ENCODE measurements at places on chromosomes 12 and 14.

- peaks cover 25% of the 10 kb centered on the region for H3K4me1 ChIP-seq
- no peaks in the 10 kb centered on the region for H3K27me3 ChIP-seq
- no peak for DNase-seq
- no peak overlapping the region for H3K4me3 ChIP-seq
- no peaks in the 10 kb centered on the region for H3K36me3 ChIP-seq
Measured at GRCh38 chr12:54993181-54993835, 8.7 kb upstream of the TESPA1 start.

DNA sequence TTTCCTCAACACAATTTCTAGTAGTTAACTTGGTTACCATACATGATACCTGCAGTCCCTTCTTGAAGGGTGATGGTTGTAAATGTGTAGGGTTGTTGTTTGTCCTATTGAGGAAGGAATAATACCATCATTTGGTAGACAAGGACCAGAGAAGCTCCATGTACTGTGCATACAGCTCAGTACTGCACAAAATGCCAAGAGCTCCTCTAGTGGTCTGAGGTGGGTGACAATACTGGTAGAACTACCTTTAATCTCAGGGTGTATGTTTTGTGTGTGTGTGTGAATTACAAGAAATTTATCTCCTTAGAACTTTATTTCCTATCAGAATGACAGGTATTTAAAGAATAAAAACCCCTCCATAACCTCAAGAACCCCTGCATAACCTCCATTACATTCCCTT lies 575.3 kb downstream of the TMTC2 start:
- H3K4me3 ChIP-seq = no peak overlapping the region
- H3K4me1 ChIP-seq = no peaks in the 10 kb centered on the region
- no peaks in the 10 kb centered on the region for H3K27me3 ChIP-seq
- no peaks in the 10 kb centered on the region for H3K36me3 ChIP-seq

- no peaks in the 10 kb centered on the region for H3K4me1 ChIP-seq
- no peak overlapping the region for H3K4me3 ChIP-seq
Measured at GRCh38 chr14:102057480-102058114, 29.2 kb downstream of the HSP90AA1 start.

DNA sequence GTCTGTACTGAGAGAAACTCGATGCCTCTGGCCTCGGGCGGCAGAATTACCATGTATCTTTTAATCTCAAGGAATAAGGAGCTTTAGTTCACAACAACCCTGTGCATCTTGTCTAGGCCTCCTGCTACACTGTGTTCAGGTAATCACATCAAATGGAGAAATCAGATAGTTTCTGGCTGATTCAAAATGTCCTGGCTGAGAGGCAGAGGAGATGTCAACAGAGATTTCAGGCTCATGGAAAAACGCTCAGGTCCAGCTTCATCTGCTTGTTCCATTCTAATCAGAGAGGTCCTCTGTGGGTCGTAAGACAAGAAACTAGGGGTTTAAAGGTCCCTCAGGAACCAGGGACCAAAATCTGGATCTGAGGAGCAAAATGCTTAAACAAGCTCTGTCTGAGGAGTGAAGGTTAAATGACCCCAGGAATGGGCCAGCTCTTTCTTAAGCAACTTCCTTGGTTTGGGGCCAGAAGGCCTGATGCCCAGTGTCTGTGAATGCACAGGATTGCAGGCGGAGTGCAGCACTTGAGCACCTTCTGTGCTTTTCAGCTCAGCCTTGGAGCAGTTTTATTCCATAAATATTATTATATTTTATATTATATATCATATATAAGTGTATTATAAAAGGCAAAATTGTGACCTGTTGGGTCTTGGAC lies 170.2 kb upstream of the PRICKLE1 start:
- H3K27me3 ChIP-seq = no peaks in the 10 kb centered on the region
- H3K27ac ChIP-seq = no peak overlapping the region
- no peak overlapping the region for H3K4me3 ChIP-seq

GRCh38 chr14:63857466-63858030 lies 4.7 kb downstream of the SYNE2 start:
- no peak overlapping the region for H3K4me3 ChIP-seq
- no peaks in the 10 kb centered on the region for H3K27me3 ChIP-seq
- H3K27ac ChIP-seq = no peak overlapping the region
- H3K4me1 ChIP-seq = peaks cover 4% of the 10 kb centered on the region
- H3K36me3 ChIP-seq = no peaks in the 10 kb centered on the region

DNA sequence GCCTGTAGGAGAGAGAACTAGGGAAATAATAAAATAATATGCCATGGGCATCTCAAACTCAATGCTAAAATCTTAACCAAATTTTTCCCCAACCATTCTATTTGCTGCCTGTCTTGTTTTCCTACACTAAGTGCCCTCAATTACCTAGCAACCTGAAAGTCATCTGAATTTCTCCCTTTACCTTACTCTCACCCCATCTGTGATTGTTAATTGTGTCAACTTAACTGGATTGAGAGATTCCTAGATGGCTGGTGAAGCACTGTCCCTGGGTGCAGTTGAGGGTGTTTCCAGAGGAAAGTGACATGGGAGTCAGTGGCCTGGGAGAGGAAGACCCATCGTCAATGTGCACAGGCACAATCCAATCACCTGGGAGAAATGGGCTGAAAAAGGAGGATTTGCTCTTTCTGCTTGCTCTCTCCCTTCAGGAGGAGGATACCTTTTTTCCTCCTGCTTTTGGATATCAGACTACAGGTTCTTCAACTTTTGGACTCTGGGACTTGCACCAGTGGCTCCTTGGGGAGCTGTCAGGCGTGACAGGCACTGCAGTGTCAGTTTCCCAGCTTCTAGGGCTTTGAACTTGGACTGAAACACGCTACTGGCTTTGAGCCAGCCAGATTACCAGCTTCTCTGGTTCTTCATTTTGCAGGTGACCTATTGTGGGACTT lies 100.1 kb downstream of the PPP1R12A start:
- no peak for DNase-seq
- H3K27ac ChIP-seq = no peak overlapping the region
- H3K4me1 ChIP-seq = no peaks in the 10 kb centered on the region
- H3K36me3 ChIP-seq = peaks cover 8% of the 10 kb centered on the region
- H3K4me3 ChIP-seq = no peak overlapping the region

DNA sequence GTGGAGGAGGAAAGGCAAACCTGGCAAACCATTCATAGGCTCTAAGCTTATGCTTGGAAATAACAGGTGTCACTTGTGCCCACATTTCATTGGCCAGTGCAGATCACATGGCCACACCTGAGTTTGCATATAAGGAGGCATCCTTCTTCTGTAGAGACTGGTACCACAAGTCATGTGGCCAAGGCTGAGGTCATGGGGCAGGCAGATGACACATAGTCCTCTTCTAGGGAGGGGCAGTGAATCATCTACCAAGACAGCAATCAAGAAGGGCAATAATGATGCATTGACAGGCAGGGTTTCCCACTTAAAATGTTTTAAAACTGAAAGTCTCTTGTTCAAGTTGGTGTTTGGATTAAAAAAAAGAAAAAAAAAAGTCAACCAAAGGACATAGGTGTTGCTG lies 77.3 kb downstream of the DAAM1 start:
- H3K27ac ChIP-seq = no peak overlapping the region
- no peaks in the 10 kb centered on the region for H3K4me1 ChIP-seq
- DNase-seq = no peak
- H3K36me3 ChIP-seq = peaks cover 10% of the 10 kb centered on the region
- no peak overlapping the region for H3K4me3 ChIP-seq

DNA sequence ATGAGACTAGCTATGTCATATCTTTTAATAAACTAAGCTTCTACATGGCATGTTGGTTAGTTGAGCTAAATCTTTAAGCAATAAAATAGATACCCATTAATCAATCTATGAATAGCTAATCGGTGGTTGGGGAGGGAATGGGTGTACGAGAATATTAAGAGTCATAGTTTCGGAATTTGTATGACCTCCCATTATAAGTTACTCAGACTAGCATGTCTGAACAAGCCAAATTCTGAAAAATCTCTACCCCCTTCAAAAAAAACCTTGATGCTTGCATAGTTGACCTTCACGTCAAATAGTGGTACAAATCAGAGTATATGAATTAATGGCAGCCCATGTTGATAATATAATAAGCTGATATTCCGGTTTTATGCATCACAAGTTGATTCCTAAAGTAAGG lies 60.0 kb downstream of the PLEKHG7 start:
- H3K36me3 ChIP-seq = no peaks in the 10 kb centered on the region
- H3K27me3 ChIP-seq = no peaks in the 10 kb centered on the region
- no peak overlapping the region for H3K27ac ChIP-seq
- no peak for DNase-seq

DNA sequence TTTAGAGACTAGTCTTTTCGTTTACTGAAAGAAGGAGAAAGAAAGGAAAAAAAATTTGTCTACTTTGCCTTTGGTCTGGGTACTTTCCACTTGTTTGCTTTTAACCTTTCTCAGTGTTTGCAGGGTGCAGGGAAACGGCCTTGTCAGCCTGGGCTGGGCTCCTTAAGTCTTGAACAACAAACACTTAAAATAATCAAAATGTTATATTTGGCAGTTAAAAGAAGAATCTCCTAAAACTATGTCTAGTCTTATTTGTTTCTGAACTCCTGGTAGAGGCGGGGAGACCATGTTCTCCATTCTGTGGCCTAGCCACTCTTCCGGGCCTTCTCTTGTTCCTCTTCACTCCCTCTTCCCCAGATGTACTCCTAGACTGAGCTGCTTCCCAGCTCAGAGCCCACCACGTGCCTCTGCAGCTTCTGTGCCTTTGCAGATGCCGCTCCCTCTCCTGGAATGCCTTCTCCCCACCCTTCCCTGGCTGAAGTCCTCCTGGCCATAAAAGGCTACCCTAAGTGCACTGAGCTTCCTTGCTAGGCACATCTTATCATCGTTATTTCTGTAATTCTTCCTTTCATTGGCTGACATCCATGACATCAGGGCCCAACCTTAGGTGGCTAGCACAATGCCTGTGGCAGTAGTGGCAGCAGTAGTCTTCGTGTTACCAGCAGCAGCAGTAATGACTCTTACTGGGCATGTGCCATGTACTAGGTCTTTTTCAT lies 432.9 kb downstream of the ZFP36L1 start:
- no peak for DNase-seq
- H3K27me3 ChIP-seq = no peaks in the 10 kb centered on the region
- H3K4me3 ChIP-seq = no peak overlapping the region
- peak overlapping the region; percentile 82 for H3K27ac ChIP-seq
- peaks cover 33% of the 10 kb centered on the region for H3K4me1 ChIP-seq

Measured in GM12878 (cell line).